Hepatic stellate cell (primary cell): ENCODE measurements at places on chromosomes 7 and 10.

GRCh38 chr10:72449941-72450441 lies 95.3 kb upstream of the DNAJB12 start:
- DNase-seq: no peak

DNA sequence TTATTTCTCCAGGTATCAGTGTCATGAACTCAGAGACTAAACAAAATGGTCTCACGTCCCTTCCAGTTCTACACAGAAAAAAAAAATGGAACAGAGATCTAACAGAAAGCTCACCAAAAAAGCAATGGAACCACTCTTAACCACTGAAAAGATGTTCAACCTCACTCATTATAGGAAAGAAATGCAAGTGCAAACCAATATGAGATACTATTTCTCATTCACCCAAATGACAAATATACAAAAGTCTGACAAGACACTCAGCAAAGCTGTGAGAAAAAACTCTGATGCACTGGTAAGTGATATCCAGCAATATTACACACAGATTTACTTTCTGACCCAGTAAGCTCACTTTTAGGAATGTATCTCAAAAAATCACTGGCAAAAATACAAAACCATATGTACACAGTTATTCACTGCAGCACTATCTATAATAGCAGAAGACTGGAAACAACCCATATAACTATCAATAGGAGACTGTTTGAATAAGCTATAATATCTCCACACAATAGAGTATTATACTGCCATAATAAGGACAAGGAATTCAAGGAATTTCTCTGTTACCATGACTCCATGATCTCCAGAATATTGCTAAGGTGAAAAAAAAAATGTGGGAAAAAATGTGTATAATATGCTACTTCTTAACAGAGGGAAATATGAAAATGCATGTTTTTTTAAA lies 36.6 kb downstream of the ABI1 start:
- no peak for DNase-seq

DNA sequence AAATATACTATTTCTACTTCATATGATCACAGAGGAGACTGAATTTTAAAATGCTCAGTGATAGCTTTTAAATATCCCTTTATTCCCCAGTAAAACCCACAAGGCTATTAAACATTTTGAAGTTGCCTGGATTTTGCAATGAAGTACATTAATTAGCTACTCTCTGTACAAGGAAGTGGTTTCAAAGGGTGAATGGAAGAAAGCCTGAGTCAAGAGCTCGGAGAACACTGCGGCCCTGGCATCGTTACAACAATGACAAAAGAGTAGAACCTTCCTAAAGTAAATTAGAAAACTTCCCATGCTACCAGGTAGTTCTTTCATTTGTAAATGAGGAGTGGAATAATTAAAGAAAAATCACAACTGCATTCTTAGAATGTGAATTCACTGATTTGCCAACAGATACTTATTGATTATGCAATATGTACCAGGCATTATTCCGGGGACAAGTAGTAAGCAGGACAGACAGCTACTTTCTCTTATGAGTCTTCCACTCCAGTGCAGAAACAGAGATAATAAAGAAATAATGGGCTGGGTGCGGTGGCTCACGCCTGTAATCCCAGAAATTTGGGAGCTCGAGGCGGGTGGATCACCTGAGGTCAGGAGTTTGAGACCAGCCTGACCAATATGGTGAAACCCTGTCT lies 63.0 kb downstream of the ZNF22 start:
- no peak for DNase-seq

DNA sequence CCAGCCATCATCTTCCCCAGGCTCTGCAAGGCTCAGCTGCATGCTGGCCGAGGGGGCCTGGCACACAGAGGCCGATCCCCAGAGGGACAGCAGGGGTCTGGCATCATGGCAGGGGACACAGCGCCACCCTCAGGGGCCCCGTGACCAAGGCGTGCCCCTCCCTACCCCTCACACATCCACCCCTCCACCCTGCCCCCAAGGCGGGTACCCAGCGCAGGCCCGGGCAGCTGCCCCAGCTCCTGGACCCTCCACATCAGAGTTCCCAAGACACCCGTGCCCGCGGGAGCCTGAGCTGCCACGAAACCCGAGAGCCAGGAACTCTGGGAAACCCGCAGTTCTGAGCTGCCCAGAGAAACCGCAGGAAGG lies 46.5 kb upstream of the TNRC18 start:
- no peak for DNase-seq

DNA sequence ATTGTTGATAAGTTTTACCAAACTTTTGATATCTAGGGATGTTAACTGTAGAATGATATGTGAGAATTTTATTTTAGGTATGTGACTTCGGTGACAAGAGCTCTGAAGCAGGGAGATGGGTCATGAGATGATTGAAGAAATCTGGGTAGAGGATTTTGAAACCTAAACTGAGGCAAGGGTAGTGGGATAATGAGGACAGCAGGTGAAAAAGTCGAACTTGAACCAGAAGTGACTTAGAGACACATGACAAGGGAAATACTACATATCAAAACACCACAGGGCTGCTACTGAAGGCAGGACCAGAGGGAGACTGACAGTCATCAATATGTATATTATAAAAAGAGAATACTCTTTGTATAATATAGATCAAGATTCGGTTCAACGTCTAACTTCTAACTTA lies 113.2 kb downstream of the WDFY4 start:
- DNase-seq: no peak

- DNase-seq: peak; percentile 12
Measured at GRCh38 chr10:88800152-88801125, 2.1 kb upstream of the LIPM start.

DNA sequence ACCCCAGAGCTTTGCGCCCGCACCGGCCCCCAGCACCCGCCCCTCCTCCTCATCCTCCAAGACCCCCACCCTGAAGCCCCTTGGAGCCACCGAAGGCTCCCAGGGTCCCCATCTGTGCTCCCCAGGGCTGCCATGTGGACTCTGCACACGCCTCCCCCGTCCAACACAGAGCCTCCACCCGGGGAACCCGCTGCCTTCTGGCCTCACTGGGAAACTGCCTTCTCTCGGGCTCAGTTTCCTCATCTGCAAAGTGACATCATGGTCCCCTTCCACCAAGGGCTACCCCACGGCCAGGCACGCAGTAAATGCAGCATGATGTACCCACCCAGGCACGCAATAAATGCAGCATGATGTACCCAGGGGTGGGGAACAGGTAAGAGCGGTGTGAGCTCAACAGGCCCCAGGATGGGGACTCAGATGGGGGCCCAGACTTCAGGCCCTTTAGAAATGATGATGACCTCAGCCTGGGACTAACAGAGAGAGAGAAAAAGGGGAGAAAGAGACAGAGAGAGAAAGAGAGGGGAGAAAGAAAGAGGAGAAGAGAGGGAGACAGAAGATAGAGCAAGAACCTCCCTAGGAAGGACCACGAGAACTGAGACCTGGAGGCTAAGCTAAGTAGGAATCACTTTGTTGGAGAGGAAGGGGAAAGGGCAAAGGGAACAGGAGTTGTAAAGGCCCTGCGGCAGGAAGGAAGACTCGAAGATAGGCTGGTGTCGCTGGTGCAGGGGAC lies 2.5 kb upstream of the MICALL2 start:
- DNase-seq: no peak

DNA sequence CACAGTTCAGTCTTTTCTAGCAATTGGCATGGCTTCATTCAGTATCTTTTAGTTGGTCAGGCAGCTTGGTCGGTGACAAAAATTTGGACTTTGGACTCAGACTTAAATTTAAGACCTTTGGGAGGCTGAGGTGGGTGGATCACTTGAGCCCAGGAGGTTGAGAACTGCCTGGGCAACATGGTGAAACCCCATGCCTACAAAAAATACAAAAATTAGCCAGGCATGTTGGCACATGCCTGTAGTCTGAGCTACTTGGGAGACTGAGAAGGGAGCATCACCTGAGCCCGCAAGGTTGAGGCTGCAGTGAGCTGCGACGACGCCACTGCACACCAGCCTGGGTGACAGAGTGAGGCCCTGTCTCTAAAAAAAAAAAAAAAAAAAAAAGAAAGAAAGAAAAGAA lies 19.5 kb upstream of the ITPRID1 start:
- DNase-seq: no peak

- peak; percentile 7 for DNase-seq
Measured at GRCh38 chr7:14381306-14381705, 391.8 kb upstream of the ETV1 start.

DNA sequence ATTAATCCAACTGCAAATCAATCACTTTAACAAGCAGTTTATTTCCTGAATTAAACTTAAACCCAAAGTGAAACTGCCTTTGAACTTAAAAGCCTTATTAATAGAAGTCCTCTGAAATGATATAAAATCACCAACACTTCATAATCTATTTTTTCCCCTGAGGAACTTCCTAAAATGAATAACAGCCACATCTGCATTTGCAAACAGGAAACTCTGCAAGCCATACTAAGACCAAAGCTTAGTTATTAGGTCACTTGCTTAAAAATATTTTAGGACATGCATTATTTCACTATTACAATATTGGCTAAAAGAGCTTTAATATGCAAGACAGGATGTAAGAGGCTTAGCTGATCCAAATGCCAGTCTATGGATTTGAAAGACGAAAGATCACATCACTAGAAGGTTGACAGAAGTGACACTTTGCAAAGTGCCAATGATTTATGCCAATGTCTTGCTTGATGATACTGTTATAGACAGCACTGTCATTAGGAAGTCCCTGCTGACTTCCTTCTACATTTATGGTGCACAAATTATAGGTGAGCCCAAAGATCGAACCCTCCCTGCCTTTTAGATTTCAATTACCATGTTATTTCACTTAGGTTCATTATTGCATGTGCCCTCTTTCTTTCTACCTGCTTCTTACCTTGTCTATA lies 99.9 kb upstream of the SKAP2 start:
- no peak for DNase-seq

DNA sequence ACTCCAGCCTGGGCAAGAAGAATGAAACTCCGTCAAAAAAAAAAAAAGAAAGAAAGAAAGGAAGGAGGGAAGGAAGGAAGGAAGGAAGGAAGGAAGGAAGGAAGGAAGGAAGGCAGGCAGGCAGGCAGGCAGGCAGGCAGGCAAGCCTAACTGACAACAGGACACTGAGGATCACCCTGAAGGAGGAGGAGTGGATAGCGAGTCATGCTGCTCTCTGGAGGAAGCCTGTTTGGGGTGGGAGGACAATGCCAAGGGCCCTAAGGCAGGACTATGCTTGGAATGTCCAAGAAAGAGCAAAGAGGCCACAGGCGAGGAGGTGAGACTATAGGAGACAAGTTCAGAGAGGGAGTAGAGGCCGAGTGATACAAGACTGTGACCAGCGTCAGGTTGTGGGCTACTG lies 107.0 kb upstream of the PARD3 start:
- DNase-seq: no peak

GRCh38 chr7:148256433-148256832 lies 334.1 kb upstream of the C7orf33 start:
- DNase-seq: no peak

DNA sequence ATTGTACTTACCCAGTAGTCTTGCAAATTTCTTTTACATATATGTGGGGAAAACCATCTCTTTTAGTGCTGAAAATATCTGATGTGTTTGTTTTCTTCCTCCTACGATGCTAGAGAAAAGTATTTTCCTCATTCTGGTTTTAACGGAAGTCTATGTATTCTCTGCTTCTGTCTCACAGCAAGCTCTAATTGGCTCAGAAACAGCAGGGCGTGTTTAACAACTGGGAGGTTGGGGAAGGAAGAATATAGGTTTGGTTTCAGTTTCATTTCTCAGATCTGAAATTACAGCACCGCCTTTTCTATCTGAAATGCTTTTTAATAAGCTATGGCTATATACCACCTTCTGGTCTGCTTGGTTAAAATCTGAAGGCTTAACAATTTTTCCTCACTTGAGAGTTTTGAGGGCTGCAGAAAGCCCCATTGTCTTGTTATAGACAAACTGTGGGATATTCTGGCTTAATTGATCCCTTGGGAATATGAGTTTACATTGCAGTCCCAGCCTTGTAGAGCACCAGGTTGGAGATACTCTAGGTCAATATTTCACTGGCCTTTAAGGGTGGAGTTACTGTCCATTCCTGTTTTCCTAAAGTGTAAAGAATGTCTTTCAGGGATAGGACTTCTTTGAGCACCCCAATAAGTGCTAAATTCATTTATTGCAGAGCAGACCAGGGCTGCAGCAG lies at the start of gene SAMD9:
TSS of gene SAMD9 (minus strand) at position 128 of the 679 bp plus-strand sequence. CDS start 11,882 bp downstream, outside the sequence.
- DNase-seq: peak; percentile 77

DNA sequence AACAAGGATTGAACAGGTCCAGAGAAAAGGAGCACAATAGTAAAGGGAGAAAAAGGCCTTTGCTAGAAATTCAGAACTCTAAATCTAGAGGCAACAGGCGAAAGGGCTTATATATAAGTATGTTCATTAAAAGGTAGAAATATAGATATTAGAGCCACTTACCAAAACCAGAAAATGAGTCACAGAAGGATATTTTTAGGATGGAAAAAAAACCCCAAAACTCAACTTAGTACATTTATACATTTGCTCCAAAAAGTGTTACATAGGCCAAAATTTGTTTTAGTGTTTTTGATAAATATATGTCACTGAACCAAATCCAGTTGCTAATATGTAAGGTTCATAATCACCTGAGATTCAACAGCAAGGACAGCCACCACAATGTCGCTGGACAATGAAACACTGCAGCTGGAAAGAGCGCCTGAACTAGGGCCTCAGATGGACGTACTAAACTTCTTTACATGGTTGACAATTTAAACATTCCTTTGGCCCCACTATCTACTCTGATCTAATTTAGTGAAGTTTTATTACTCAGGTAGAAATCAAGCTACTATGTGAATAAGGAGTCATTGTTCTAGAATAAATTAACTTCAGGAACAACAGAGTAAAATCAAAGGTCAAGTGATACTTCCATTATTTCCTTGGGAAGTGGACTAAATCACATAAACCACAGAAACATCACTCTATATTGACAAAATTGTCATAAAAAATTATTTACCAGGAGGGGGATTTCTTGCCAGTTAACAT lies 10.9 kb downstream of the FAM3C start:
- DNase-seq: no peak

GRCh38 chr10:29691564-29692072 lies 56.8 kb upstream of the SVIL start:
- peak; percentile 28 for DNase-seq

DNA sequence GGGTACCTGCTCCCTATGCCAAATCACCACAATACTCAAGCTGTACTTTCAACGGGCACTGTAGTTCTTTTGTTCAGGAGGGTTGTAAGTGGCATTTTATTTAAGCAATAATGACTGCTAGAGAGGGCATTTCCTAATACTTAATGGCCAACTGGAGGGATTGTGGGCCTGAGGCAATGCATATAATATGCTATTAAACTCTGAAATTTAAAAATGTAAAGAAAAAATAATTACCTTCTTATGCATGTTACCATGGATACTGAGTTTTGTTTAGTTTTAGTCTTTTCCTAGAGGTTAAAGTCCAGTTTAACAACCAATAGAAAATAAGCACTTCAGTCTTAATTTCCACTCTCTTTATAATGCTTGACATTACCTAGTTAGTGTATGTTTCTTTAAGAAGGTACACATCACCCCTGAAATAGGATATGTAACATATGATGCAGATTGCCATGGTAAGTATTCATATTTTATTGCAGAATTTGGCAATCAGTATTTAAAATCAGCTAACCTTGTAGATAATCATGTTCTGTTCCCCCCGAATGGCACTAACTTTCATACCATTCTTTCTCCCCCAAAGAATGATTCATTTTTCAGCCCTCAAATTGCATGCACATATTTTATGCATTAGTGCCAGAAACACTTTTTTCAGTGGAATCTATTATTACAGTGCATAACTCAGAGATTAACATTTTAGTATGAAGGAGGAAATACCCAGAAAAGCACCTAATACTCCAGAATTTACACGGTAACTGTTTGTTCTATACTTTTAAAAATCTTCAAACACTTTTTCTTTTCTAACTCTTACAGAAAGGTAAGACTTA lies 90.3 kb upstream of the ZNF438 start:
- DNase-seq: peak; percentile 12
